ENCODE measurements at places on chromosomes 16 and 17.

DNA sequence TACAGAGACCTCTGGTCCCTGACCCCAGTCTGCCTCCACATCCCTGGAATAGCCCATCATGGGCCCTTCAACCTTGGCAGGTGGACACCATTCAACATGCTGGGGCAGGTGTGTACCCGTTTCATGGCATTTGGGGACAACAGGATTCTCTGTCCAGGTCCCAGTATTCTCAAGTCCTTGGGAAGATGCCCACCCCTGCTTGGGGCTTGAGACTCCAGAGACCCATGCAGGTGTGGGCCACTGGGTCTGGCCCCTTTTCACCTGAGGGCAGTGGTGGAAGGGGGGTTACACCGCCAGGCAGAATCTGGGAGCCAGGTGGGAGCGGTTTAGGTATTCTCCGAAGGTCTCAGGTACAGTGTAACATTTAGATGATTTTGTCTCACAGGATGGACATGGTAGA is 37.1 kb upstream of the KSR1 start:
- no peak for DNase-seq

- peak; percentile 66 for DNase-seq
Observed at GRCh38 chr17:74779948-74780400, 3.8 kb upstream of the NAT9 start.

DNA sequence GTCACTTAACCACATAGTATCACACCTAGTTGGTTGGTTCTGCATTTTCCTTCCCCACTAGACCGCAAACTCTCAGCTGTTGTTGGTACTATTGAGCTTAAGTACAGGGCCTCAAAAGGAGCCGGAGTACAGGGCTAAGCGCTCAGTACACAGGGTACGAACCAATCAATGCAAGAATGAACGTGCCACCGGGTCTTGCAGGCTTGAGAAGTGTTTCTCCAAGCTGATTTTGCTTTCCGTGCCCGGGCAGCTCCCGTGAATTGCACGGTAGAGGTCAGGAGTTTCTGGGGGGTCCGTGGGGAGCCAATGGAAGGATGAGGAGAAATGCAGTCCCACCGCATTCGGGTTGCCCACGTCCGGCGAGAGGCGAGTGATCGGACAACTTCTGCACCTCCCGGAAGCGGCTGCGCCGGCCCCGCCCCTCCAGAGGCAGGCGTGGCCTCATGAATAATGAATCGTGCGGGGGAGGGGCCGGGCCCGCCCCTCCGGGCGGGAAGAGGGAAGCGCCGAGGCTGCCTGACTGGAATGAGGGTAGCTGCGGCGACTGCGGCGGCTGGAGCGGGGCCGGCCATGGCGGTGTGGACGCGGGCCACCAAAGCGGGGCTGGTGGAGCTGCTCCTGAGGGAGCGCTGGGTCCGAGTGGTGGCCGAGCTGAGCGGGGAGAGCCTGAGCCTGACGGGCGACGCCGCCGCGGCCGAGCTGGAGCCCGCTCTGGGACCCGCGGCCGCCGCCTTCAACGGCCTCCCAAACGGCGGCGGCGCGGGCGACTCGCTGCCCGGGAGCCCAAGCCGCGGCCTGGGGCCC is at the start of gene SNTB2:
Gene SNTB2, plus strand, starts transcription at position 523 of the 804 bp plus-strand sequence. Its CDS starts 3 bp downstream, at position 526.
- DNase-seq: peak; percentile 92

GRCh38 chr16:2475413-2476344 is 752 bp downstream of the TBC1D24 start:
- DNase-seq: no peak
